ENCODE measurements at places on chromosomes 12 and 14. TPM values are rescaled to one million over a fixed set of nuclear protein-coding genes. Genes with fewer than 3 reads are reported as not detected.

DNA sequence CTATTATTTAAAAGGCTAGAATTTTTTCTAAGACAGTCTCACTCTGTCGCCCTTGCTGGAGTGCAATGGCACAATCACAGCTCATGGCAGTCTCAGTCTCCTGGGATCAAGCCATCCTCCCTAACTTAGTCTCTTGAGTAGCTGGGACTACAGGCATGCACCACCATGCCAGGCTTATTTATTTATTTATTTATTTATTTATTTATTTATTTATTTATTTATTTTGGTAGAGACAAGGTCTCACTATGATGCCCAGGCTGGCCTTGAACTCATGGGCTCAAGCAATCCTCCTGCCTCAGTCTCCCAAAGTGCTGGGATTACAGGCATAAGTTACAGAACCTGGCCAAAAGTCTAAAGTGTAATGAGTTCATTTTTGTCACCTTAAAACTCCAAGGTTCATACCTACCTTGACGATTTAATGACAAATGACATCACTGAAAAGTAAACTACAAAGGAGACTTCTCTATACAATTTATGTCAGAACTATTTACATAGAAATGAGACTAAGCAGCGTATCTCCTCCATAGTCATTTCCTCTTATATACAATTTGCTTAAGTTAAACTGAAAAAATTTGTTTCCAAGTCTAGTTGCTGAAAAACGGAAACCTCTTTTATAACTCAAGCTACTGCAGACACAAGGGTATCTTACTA, 78.2 kb downstream of the EPS8 start:
- DNase-seq = no peak

DNA sequence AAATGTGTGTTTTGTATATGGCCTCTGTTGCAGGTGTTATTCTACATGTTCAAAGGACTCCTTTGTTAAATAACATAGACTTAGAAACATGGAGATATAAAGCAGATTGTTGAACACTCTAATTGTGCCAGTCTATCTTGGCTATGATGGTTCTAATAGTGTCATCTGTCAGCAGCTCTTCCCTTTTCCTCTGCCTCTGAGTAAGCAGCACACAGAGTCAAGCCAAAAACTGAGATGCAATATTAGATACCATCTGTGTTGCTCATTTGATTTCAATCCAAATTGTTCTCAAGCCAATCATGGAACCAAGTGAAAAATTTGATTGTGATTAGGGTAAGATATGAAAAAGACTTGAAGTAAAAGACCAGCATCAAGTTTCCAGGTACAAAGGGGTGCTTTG, 871.1 kb upstream of the MGAT4C start:
- no peak for DNase-seq

DNA sequence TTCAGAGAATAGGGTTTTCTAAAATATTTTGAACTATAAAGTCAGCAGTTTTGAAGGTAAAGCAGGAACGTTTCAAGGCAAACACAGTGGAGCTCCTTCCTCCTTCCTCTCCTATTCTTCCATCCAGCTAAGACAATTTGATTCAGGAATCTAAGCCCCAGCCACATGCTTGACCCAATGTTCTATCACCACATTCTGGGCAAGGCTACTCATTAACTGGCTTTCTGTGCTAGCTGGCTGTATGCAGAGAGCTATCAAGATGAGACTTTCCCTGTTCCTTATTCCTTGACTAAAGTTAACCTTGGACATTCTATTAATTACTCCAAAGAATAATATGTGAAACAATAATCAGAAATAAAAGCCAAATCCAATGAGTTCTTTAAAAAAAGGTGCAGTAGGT, 266.9 kb downstream of the NOVA1 start:
- DNase-seq = no peak

Gene PLEKHD1
- total RNA-seq = 0.13 TPM

DNA sequence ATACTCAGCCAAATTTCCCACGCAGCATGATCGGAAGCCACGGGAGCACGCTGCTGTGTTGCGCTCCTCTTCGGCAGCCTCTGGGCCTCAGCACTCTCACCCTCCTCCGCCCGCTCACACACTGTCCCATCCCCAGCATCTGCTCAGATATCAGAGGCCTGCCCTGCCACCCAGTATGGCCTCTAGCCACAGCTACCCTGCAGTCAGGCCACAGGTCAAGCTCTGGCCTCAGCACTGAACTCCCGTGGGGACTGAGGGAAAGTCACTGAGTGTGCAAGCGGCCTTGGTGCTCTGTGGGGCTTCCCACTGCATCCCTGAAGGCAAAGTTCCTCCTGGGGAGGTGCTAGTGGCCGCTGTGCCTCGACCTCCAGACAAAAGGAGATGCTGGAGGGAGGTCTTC, 2.0 kb downstream of the KRT77 start:
- no peak for DNase-seq

DNA sequence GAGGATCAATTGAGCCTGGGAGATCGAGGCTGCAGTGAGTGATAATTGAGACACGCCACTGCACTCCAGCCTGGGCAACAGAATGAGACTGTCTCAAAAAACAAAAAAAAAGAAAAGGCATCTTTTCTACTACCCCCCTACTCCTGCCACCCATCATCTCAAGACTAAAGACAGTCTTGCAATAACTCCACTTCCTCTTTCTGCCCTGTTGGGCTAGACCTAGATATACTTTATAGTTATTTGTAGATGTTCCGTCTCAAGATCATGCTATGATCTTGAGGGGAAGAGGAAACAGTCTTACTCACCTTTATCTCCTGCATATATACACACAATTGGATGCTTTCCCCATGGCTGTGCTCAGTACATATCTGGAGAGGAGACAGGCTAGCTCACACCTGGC, 12.1 kb upstream of the ESPL1 start:
- no peak for DNase-seq

Gene PTCSC3
- not detected for total RNA-seq

Gene TMEM63C
- 0.74 TPM for total RNA-seq

DNA sequence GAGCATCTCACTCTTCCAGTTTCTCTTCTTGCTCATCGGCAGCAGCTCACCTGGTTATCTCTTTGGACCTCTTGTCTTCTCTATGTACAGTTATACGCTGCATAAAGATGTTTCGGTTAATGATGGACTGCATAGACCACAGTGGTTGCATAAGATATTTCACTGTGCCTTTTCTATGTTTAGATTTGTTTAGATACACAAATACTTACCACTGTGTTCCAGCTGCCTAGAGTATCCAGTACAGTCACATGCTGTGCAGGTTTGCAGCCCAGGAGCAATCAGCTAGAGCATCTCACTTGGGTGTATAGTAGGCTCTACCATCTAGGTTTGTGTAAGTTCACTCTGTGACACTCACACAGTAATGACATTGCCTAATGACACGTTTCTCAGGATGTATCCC, 57.6 kb downstream of the FBXL14 start:
- DNase-seq = no peak

Gene NT5DC3
- total RNA-seq = 3.1 TPM

- no peak for DNase-seq
Observed at GRCh38 chr12:79360936-79361335, 329.8 kb downstream of the PAWR start.

DNA sequence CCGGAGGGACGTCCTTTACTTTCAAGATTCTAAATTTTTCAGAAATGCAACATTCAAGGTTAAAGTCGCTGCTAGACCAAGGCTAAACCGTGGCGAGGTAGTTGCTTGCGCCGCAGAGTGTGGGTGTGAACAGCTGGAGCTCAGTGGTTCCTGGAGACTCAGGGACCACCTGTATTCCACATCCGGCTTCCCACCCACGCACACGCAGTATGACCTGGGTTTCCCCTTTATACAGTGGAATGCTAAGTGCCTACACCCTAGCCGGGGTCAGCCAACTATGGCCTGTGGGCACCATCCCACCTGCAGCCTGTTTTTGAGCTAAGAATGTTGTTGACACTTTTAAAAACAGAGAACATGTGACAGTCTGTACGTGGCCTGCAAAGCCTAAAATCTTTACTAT, 42.9 kb upstream of the TESC start:
- DNase-seq = no peak

GRCh38 chr14:88947646-88948598, 123.5 kb downstream of the TTC8 start:
- DNase-seq = no peak

Gene GPR162
- total RNA-seq = 0.34 TPM

Gene SIX1
- total RNA-seq = not detected
